Natural killer cell (primary cell): ENCODE measurements at places on chromosomes 11 and 22.

DNA sequence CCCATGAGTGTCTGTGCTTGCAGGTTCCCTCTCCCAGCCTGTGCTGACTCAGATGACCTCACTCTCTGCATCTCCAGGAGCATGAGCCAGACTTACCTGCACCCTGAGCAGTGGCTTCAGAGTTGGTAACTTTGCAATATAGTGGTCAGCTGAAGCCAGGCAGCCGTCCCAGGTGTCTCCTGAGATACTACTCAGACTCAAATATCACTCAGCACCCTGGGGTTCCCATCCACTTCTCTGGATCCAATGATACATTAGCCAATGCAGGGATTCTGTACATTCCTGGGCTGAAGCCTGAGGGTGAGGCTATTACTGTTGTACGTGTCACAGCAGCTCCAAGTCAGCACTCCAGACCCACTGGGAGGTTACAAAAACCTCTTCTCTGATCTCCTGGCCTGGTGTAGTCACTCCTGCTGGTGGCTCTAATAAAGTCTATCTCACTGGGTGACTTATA, 87.8 kb upstream of the TOP3B start:
- DNase-seq, result no peak

DNA sequence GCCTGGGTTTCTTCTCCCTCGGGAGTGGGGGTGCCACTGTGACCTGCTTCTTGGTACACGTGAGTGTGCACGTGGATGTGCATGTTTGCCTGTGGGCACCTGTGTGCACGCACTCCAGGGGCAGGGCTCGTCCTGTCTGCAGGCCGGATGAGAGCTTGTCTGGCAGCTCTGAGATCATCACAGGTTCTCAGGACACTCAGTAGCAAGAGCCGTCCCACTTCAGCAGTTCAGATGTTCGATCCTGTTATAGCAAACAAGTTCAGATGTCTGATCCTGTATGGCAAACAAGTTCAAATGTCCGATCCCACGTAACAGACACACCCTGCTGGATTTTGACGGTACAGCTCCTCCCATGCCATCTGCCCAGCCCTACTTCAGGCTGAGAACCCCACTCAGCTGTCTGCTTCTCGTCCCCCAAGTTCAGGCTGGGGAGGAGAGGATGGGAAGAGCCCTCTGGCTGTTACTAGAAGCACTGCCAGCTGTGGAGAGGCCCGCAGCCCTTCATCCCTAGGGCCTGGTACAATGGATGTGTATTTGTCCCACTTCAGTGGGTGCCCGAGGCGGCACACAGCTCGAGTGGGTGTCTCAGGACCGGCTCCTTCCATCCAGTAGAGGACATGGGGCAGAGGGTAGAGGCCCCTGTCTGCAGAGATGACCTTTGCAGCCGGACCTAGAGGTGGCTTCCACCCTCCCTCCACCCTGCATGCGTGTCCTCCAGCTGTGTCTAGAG, 1126.9 kb downstream of the BRD1 start:
- no peak for DNase-seq

DNA sequence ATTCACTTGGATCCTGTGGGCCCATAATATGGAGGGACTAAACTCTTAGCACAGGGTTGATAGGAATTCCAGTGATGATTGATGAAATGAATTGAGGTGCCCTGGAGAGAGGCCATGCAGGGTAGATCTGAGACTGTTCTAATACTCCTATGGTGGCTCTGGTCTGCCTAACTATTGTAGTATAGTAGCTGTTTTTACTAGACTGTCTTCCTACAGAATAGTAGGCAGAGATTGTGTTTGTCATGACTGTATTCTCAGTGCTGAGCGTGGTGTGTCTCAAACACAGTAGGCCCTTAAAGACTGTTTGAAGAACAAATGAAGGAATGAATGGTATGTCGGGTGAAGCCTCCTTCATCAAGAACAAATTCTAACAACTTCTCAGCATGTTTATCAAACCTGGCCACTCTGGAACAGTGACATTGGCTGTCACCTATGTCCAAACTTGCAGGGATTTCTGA, 107.0 kb upstream of the SESN3 start:
- peak; percentile 6 for DNase-seq

DNA sequence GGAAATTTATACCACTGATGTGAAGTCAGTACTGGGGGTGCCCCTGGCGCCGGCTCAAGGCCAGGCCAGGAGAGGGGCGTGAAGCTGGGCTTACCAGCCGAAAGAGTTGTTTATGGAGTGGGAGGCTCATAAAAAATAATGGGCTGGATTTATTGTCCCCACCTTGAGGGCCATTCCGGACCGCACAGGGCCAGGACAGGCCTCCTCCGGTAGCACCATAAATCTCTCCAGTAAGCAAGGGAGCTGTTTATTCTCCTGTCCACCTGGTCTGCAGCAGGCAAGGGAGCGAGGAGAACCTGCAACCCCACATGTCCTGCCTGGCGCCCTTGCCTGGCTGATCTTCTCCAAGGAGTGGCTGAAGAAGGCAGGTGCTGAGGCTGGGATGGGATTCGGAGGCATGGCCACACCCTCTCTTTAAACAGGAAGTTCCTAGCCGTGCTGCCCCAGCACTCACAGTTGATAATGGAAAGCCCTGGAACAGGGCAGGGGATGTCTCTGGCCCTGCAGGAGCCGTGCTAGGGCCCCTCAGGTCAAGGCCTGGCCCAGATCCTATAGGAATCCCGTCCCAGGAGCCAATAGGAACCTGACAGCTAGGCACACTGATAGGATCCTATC, 65.1 kb downstream of the SCUBE1 start:
- DNase-seq, result no peak

GRCh38 chr11:120911943-120912342, 112.0 kb upstream of the TBCEL start:
- DNase-seq, result no peak

DNA sequence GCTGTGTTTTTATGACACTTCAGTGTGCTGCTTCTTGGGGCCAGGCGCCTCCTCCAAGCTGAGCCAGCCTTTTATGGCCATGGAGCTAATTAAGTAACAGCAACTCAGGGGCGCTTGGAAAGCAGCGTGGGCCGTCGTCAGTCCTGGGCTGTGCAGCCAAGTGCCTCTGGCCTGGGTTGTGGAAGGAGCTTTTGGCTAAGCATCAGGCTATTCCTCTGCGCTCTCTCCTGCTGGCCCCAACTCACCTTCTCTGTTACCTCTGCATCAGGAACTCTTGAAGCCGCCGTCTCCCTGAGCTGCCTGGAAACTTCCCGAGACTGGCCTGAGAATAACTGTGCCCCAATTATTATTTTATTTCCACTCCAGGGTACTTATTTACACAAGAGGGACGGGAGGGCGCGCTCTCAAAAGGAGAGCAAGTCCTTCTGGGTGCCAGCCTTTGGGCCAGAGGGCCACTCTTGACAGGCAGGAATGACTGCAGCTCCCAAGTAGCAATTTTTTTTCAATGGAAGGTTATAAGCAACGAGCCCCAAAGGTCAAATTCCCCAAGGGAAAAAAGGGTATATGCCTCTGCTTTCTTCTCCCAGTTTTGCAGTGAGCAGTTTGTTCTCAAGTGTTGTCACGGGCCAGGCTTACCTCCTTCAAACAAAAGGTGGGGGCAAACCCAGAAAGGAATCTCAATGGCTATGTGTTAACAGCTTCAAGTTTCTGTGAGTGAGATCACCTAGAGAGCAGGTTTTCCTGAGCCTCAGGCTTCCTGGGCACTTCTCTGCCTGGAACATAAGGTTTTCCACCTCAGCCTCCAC, 38.5 kb upstream of the NAV2 start:
- DNase-seq, result no peak

DNA sequence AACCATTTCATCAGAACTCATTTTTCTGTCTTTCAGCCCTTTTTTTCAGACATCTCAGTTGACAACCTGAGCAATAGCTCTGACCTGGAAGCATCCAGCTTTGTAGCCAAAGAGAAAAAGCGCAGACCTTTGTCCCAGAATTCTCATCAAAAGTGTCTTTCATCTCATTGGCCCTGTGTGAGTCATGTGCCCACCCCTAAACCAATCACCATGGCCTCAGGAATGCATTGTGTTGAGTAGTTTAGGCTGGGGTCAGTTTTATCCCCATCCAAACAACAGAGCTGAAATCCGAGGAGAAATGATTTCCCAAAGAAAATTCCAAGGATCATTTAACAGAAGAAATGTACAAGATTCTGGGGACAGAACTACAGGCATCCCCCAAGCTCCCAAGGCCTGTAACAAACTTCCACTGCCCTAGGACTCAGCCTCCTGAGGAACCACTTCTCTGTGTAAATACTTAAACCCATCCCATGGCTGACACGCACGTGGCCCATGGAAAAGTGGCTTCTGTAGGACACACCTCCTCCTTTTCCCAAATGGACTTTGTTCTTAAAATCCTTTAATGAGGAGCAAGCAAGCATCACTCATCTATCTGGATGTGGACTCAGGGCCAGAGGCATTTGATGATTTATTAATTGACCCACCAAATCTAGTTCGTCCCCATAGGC, 429.0 kb downstream of the SOX6 start:
- no peak for DNase-seq

- peak; percentile 22 for DNase-seq
Measured at GRCh38 chr11:28110821-28111200, 2.6 kb downstream of the METTL15 start.
